ENCODE measurements at places on chromosomes 6 and 20.
A peak's percentile ranks its signal among the peaks of the same experiment; 100 is the strongest.

DNA sequence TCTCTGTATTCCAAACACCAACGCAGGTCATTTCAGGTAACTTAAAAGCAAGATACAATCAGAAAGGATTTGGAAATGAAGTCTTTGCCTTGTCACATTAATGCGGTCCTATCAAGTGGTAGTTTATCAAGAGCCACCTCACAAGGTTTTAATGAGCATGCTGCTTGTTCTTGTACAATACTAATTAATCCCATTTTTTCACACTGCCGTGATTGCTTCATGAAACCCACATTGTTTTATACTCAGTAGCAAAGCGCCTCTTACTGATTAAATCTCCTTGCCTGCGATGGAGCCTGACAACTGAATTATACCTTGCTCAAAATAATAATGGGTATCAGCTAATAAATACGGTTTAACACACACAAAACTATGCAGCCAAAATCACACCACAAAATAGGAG is 234.1 kb upstream of the TSHZ2 start:
- DNase-seq = no peak

GRCh38 chr6:13733178-13733887 is 21.7 kb upstream of the RANBP9 start:
- no peak for DNase-seq

DNA sequence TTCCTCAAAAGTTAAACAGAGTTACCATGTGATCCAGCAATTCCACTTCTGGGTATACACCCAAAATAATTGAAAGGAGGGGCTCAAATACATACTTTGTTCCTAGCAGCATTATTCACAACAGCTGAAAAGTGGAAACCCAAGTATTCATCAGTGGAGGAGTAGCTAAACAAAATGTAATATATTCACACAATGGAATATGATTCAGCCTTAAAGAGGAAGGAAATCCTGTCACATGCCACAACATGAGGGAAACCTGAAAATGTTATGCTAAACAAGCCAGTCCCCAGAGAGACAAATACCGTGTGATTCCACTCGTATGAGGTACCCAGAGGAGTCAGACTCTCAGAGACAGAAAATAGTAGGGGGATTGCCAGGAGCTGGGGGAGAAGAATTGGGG is 44.5 kb downstream of the PXDC1 start:
- no peak for DNase-seq

DNA sequence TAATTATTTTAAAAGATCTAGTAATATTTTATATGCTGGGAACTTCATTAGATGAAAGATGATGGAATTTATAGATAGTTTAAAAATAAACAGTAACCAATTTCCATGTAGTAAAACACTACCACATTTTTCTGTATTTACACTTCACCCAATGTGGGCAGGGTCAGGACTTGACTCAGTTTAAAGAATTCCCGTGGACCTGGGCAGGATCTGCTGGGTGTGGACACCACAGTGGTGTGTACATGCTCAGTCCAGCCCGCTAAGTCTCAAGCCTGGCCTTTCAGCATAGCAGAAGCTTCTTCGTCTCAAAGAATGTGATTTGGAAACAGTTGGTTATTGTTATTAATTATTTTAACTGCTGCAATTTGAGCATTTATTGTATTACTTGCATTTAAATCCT is 364.2 kb downstream of the SYNE1 start:
- no peak for DNase-seq

GRCh38 chr20:48414786-48415185 is 413.0 kb downstream of the PREX1 start:
- no peak for DNase-seq

DNA sequence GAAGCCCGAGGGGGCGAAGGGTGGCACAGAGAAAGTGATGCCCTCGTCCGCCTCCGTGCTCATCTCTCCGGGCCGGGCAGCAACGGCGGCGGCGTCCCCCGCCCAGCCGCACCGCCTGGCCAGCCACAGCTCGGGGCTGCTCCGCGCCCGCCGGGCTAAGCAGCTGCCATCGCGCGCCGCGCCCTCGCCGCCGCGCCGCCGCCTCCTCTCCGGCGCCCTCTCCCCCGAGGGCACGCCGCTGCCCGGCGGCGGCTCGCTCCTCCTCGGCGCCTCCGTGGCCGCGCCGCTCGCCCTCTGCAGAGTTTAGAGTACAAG is 225 bp downstream of the MAP3K5 start:
- no peak for DNase-seq

DNA sequence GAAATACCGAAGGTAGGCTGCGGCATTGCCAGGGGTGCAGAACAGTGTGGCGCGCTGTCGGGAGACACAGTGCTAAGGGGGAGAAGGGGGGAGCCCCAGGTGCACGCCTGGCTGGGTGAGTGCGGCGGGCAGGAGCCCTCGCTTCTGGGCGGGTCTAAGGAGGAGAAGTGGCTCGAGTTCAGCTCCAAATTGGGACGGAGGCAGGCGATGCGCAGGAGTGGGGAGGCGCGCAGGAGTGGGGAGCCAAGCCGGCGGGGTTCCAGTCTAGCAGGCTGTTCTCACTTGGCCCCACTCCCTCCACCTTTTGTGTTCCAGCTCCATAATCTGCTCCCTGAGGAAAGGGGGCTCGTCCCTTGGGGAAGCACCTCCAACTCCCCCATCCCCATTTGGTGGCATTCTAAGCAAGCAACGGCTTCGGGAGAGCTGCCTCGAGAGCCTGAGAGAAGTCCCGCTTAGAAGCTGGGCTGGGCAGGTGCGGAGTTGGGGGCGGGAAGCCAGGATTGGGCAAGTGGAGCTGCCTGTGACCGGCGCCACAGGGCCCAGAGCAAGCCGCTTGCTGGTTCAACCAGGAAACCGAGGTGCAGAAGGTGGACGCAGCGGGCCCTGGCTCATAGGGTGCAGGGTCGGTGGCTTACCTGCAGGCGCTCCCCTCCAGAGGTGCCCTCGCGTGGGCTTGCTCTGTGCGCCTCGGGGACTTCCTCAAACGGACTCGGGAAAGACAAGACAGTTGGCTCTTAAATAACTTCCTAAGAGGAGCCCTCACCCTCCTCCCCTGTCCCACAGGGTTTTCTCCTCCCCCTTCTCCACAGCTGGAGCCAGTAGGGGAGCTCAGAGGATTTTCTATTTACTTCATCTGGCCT is at the start of gene F13A1:
Gene F13A1, minus strand, starts transcription at position 711 of the 860 bp plus-strand sequence. CDS start 1,998 bp downstream, outside the sequence.
- no peak for DNase-seq

GRCh38 chr20:39532205-39532604 is 570.1 kb downstream of the DHX35 start:
- DNase-seq = no peak

GRCh38 chr6:149963212-149963461 is 606 bp upstream of the ULBP1 start:
- peak; percentile 56 for DNase-seq

GRCh38 chr6:33613146-33613794 is 7.9 kb upstream of the ITPR3 start:
- DNase-seq = no peak

DNA sequence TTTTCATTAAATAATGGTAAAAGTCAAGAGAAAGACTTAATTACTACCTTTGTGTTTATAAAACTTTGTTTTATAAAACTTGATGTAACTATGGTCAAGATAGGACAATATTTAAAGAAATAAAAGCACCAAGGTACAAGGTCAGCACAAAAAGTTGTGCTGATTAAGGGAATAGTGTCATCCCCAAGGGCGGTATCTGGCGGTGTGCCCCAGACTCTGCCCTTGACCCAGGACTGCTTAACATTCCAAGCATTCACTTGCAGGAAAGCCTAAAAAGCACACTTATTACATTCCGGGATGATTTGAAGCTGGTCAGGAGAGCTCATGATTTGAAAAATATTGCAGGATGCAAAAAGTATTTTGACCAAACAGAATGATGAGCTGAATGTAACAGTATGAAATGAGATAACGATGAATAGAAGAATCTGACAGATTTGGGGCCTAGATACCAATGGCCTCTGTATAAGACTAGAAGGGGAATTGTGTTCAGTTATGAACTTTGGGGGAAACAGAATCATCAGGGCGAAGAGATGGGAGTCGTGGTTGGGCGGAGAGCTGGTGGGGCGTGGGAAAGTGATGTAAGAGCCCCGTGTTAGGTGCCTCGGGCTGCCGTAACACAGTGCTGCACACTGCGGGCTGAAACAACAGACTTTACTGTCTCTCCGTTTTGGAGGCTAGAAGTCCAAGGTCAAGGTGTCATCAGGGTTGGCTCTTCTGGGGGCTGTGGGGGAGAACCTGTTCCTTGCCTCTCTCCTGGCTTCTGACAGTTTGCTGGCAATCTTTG is 77.2 kb downstream of the CDC5L start:
- DNase-seq = peak; percentile 80

GRCh38 chr6:25192590-25193459 is 86.3 kb upstream of the CARMIL1 start:
- peak; percentile 58 for DNase-seq
